ENCODE measurements at places on chromosomes 16 and 17.

- DNase-seq, result no peak
Observed at GRCh38 chr16:69266334-69267063, 44.7 kb upstream of the VPS4A start.

DNA sequence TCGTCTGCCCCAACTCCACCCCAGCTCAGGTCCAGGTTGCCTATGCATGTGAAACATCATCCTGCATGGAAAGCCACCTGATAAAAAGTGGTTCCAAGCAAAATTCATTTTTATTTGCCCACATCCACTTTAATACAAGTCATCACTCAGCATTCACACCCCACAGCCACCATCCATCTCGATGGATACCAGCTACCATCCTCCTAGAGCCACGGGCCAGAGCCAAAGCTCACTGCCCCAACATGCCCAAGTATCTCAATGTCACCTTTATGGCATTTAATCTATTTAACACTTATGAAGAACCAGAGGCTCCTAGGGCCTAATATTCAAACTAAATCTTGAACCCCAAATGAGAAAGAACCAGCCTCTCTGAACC lies 70.5 kb downstream of the COPRS start:
- DNase-seq, result no peak

DNA sequence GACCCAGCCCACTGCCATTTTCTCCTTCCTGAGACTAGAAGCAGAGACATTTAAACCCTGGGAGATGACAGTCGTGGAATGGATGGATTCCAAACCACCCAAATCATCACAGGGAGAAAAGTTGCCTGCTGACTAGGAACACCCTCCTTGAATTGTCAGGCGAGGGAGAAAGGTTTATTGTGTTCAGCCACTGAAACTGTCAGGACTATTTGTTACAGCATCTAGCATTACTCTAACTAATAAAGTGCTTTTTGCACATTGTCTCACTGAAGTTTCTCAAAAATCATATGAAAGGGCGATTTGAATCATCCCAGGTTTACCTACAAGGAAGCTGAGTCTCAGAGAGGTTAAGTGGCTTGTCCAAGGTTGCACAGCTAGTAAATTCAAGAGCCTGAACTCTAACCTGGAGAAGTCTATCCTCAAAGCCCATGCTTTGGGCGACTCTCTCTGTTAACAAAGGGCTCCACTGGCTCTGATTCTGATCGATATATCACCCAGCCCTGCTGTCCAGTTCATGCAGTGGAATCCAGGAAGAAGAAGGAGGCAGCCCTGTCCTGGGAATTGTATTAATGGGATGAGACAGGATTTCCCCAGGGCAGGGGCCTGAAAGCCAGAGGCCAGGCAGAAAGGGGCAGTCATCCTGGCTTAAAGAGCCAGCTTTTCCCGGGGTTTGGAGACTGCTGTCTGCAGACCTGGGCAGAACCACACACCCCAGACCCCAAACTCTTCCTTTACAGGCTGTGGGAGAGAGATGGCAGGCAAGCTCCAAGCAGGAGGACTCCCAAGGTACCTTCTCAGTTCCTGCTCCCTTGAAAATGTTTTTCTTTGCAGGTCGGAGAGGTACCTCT lies 37.5 kb downstream of the IRX3 start:
- DNase-seq, result no peak

GRCh38 chr16:20897922-20898321 lies 2.2 kb downstream of the DCUN1D3 start:
- DNase-seq, result no peak

GRCh38 chr16:84614623-84614967 lies 3.3 kb downstream of the COTL1 start:
- DNase-seq, result no peak

- DNase-seq, result no peak
Observed at GRCh38 chr17:61294777-61295176, 104.9 kb upstream of the TBX2 start.

DNA sequence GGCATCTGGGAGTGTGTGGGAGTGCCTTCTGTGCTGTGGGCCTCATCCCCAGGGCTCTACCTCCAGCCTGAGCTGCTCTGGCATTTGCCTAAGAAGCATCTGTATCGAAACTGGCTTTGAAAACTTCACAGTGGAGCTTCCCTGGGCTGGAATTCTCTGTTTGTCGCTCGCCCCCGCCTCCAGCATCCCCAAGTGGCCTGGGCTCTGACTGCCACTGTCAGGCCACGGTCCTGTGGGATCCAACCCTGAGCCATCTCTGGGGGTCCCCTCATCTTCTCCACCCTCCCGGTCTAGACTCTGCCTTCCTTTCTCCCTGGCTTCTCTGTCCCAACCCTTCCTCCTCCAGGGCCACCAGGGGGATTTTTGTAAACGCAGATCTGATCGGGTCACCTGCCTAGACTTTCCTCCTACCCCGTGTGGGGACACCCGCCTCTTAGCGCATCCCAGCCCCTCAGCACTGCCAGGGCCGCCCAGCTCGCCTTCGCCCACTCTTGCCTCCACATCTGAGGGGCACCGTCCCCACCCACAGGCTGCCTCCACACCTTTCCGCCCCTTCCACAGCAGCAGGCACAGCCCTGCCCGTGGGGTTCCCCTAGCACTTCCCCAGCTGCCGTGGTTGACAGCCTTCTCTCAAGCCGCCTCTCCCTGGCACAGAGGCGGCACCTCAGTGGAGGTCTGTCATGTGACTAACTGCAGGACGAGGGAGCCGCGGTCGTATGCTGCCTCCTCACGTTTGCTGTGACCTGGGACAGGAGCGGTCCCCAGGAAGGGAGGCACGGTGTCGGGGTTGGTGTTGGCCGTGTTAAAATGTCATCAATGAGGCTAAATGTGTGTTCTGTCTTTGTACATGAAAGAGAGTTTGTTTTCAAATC lies 12.0 kb downstream of the TBC1D24 start:
- peak; percentile 56 for DNase-seq

DNA sequence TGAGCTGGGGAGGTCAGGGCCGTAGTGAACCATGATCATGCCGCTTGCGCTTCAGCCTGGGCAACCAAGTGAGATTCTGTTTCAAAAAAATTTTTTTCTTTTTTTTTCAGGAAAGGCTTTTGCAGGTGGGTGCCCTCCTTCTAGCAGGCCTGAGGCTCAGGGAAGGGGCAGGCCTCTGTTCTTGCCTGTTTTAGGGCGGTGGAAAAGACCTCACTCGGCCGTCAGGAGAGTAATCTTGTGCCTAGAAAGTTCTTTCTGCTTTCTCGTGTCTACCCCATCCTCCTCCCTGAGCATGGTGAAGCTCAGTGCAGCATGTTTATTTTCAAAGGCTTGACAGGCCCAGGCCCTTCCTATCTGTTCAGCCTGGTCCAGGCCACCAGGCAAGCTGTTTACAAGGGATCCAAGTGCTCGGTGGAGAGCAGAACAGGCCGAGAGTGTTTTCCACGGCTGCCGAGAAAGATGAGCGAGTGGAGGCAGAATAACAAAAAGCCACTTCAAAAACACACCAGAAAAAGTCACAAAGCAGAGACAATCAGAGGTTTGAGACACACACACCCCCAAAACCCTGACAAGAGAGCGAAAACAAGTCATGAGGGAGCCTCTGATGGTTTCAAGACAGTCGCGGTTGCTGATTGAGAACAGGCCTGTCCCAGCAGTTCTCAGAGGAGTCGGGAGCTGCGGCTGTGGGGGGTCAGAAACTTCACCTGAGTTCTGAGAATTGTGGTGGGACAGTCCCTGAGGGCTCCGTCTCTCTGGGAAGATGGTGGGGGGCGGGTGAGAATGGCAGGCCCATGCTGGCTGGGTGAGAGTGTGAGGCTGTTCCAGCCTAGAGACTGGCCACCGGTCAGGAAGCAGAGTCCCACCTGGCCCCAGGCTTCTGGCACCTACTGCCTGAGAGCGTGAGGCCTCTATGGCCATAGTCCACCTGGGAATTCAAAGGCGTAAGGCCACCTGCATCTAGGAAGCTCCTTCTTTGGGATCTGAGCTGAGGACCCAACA lies 37.5 kb upstream of the CCR7 start:
- peak; percentile 79 for DNase-seq

DNA sequence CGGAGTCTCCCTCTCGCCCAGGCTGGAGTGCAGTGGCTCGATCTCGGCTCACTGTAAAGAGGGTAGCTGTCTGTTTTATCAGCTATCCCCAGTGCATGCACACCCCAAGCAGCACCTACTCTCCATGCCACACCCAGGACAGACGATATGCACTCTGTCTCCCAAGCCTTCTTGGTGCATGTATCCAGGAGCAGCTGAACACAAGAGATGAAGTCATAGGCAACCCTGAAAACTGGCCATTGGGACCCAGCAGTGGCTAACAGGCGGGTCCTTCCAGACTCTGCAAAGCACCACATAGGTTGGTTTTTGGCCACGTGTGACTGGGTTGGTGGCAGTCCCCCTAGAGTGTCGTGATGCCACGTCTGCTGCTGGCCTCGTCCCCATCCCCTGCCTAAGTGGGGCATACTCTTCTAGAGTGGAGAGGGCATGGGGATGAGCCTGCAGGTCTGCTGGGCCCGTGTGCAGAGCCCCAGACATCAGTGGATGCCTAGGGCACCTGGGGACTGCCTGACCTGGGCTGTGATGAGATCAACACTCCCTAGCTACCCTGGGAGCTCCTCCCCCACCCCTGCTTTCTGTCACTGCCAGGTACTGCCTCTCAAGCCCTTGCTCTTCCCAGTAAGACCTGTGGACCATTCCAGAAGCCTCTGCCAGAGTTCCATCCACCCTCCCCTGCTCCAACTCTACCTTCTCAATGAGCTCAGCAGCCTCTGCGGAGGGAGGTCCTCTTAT lies 9.3 kb downstream of the PDE6G start:
- DNase-seq, result no peak

DNA sequence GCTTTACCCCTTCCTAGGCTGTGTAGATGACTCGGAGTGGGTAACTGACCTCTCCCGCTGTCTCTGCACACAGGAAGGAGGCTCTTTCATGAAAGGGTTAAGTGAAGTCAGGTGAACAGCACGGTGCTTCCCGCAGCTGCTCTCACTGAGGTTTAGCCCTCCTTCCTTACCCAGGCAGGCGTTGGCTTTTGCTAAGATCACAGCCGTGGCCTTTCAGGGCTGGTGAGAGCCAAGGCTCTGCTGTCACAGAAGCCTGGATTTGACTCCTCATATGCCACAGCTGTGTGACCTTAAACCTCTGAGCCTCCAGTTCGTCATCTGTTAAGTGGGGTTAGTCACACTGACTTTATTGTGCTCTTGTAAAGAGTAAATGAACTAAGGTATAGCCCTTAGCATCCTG lies 90.9 kb upstream of the PLCG2 start:
- DNase-seq, result no peak

- no peak for DNase-seq
Observed at GRCh38 chr17:76576189-76576588, 9.5 kb downstream of the ST6GALNAC2 start.

DNA sequence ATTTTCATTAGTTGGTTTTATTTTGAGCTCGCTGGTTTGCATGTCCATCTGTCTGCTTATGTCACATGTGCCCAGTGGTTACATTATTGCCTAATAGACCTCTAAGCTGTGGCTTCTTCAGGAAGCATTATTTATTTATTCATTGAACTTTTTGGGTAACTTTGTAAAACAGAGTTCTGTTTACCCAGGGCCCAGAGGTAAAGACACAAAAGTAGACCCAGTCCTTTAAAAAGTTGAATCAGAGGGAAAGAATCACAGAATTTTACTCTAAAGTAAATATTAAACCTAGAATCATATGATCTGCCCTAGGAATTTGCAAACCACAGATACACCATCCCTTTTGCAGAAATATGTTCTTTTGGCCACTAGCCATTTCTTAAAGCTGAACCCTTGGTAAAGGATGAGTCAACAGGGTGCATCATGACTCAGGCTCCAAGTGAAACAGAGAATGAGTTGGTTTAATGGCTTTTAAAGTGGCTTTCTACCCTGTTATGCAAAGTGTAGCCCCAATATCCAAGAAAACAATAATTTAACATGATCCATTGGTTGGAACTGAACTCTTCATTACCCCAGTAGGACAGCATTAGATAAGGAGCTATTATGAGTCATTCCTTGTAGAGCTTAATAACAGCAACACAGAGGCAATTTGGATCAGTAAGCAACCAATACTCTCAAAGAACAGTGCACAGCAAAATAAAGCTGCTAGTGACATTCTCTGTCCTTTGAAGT lies 236.3 kb downstream of the KCNJ2 start:
- DNase-seq, result no peak

GRCh38 chr17:50931144-50931908 lies 65.2 kb upstream of the TOB1 start:
- DNase-seq, result no peak

DNA sequence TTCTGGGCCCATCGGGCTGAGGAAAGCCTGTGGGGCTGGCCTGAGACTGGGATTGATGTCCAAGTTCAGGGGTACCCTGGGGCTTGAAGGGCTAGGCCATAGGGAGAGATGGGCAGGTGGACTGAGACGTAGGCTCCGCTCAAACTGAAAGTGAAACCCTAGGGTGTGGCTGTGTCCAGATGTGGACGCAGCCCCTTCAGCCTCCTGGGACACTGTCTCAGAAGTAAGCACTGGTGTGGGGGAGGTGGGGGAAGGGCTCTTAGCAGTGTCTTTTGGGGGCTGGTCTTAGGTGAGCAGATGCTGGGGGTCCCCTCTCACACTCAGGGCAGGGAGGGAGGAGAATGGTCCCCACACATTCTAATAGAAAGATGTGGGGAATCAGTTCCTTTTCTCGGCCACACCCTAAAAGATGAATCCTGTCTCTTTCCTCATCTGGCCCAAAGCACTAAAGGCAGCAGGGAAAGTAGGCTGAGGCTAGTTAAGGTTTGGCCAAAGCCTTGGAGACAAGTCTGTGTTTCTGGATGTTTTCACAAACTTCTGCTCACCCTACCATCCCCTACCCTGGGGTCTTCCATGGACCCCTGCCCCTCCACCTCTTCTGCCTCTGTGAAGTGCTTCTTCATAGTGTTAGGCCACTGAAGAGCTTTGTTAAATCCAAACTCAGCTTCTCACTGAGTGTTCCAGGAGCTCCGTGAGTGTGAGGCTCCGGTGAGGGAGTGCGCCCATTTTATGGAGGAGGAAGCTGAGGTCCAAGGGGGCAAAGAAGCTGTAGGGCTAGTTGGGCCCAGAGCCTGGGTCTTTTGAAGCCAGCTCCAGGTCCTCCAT lies 5.6 kb downstream of the FMNL1 start:
- DNase-seq, result no peak

- no peak for DNase-seq
Observed at GRCh38 chr17:33142705-33143299, 150.3 kb downstream of the ASIC2 start.

DNA sequence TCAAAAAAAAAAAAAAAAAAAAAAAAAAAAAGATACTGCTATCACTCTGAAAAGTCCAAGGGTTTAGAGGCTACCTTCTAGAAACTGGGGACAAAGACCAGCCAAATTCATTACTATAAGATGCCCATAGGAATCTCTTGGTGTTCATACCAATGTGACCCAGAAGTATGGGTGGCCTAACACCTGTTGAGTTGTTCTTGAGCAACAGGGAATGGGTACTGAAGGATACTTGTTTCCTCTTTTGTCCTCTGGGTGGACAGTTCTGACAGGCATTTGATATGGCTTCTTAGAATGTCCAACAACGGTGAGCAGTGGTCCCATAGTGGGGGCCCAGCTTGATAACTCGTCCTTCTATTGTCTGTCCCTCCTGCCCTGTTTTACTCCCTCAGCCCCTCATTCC lies 141.4 kb upstream of the PLEKHM1 start:
- no peak for DNase-seq

GRCh38 chr17:27756467-27757371 lies 43.6 kb downstream of the NOS2 start:
- DNase-seq, result peak; percentile 36

Measured in stimulated activated CD8-positive, alpha-beta memory T cell treated with anti-CD3 and anti-CD28 coated beads, Interleukin-2, amount 100 ng/mL, for 48 hours (primary cell).